ENCODE measurements at places on chromosomes 6 and 20.

GRCh38 chr6:157092736-157093135 is 230.6 kb downstream of the TMEM242 start:
- no peak for DNase-seq

- DNase-seq: no peak
Observed at GRCh38 chr6:158978757-158979156, 21.2 kb downstream of the RSPH3 start.

DNA sequence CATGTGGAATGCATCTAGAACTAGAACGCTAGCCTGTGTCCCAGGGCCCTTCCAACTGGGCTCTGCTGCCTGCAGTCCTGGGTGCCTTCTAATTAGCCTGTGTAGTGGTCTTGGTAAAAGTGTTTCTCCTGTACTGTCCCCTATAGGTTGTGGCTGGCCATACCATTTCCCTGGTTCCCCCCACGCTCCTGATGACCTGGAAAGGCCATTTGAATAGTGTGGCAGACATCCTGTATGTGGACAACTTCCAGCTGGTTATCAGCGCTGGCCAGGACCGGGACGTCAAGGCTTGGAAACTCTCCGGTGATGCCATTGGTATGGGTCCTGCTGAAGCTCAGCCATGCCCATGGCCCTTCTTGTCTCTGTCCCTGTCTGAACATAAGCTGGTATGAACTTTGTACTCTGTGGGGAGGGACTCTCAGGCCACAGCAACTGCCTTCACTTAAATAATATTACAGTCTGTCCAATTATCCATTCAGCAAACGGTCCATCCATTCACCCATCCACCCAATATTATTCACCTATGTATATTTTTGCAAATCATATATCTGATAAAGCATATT is 60.7 kb downstream of the SUN5 start:
- no peak for DNase-seq

DNA sequence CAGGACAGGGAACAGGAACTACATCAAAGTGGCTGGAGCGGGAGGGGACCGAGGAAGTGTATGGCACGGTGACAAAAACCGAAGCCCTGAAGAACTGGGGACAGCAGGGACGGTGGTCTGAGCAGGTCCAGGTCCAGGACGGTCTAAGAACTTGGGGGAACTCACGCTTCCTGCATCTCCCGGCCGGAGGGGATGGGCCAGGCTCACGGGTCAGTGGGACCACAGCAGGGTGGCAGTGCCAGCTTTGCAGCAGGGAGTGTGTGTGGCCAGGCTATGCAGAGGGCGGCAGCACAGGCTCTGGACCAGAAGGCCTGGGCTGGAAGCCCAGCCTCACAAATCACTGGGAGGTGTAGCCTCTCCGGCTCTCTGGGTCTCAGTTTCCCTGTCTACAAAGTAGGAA is 123.8 kb downstream of the BMP7 start:
- DNase-seq: no peak

GRCh38 chr20:50569864-50570836 is 60.0 kb downstream of the PTPN1 start:
- no peak for DNase-seq

DNA sequence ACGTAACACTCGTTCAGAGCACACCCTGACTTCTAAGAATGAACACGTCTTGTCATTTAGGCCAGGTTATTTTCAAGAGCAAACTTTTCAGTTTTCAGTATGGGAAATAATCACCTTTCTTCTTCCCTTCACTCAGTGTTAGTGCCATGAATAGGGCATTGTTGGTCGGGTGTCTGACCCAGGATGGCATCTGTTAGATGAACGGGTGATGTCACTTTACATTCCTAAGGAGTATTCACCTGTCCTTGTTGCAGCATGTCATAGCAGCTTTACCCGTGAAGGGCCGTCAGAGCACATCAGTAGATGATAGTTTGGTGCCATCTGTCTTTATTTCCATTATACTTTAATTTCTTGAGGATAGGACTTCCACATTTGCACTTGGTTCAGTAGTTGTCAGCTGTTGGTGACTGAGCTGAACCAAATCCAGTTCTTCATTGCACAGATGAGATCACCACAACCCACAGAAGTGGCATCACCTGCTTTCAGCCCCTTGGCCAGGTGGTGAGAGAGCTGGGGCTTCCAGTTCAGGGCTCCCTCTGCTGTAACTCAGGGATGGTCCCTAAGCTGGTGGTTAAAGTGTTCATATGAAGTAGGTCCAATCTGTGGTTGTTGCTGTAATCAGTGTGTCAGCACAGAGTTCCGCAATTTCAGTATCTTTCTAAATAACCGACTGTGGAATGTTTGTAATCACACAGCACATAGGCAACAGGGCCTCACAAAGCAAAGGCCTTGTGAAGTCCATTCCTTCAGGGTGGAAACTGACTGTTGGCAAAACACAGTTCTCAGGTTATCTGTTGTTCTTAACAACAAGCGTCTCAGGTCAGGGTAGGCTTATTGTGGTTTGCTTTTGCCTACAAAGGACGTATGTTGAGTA is 68.2 kb downstream of the FAM120B start:
- no peak for DNase-seq

GRCh38 chr6:130882370-130882769 is 55.2 kb downstream of the SMLR1 start:
- no peak for DNase-seq

DNA sequence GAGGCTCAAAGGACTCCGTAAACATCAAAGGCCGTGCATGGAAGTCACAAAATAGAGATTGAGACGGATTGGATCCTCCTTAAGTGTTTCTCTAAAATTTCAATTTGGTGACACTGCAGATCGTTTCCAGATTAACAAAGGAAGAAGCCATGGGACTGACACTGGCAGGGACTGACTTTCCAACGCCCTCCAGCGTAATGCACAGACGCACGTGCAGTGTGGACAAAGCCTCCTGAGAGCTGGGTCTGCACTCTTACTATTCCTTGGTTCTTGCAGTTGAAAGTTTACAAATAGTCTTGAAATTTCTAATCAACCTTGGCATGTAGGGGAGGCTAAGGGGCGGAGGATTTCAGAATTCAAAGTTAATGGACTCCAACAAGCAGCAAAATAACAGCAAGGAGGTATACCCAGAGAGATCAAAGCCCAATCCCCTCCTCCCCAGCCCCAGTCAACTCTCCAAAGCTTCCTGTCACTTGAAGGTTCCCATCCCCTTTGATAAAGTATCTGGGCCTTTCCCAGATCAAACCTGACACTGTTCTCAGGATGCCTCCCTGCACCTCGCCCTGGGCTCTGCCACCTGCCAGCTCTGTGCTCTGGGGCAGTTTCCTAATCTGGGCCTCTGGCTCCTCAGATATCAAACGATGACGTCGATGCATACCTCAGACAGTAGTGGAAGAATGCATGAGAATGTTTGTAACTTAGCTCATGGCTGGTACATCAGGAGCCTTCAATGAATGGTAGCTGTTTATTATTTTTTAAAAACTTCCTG is 106.5 kb upstream of the TRAF3IP2 start:
- DNase-seq: no peak

DNA sequence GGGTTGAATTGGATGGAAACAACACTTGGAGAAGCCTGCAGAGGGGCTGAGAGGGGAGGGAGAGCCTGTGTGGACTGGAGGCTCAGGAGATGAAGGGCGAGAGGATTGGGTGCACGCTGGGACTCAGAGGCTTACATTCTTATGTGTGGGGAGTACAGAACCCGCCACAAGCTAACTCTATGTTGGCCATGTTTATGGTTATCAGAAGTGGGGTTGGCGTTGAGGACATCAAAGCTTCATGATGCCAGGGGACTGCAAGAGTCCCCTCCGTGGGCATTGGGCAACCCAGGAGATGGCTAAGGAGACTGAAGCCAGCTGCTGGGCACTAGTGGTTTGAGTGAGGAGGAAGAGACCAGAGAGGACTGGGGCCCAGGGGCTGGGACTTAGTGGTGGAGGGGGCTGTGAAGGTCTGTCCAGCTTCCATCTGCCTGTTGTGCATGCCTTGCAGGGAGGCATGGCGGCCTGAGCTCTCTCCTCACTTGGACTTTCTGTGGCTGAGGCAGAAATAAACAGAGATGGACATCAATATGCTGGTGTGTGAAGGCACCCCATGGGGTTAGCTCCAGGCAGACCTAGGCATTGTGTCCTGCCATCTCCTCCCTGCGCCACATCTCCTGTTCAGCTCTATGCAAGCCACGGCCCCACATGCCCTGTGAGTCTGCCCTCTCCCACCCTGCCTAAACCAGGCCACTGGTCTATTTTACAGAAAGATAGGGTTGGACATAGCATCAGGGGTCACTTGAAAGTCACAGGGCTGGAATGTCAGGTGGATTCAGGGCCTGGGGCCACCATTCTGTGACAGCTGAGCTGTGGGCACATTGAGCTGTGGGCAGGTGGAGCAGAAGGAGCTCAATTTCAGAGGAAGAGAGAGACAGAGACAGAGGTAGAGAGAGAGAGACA is 61.6 kb downstream of the PHACTR3 start:
- DNase-seq: no peak

- DNase-seq: no peak
Observed at GRCh38 chr6:12893036-12893435, 176.5 kb downstream of the PHACTR1 start.

DNA sequence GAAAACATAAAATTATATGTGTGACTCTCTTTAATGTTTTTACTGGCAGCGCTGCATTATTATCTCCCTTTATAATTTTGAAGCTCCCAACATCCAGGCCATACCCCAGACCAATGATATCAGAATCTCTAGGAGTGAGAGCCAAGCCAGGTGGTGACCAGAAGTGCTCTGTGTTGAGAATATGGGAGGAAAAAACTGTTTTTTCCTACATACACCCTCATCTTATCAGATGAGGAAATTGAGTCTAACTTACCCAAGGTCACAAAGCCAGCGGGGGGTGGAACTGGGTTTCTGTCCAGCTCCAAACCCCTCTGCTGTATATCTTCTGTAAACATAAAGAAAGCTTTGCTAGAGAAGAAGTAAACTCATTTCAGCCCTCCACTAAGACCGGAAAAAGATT is 42.5 kb downstream of the LY86 start:
- DNase-seq: no peak

GRCh38 chr6:124703541-124703940 is 258.7 kb upstream of the RNF217 start:
- DNase-seq: no peak

Measured in activated gamma-delta T cell treated with anti-CD3 and anti-CD28 coated beads, Interleukin-2, amount 50 U/mL, for 16 hours (primary cell).